Activated CD8-positive, alpha-beta memory T cell treated with anti-CD3 and anti-CD28 coated beads, Interleukin-2, amount 10 ng/mL, durations not matched to agents 7 days and 5 days (primary cell): ENCODE measurements at places on chromosomes 16 and 17. TPM values are rescaled to one million over a fixed set of nuclear protein-coding genes. Genes with fewer than 3 reads are reported as not detected.

CENPN gene
- total RNA-seq, result 66.1 TPM

PRR29 gene
- 1.5 TPM for total RNA-seq

SGCA gene
- total RNA-seq, result 0.23 TPM

DNA sequence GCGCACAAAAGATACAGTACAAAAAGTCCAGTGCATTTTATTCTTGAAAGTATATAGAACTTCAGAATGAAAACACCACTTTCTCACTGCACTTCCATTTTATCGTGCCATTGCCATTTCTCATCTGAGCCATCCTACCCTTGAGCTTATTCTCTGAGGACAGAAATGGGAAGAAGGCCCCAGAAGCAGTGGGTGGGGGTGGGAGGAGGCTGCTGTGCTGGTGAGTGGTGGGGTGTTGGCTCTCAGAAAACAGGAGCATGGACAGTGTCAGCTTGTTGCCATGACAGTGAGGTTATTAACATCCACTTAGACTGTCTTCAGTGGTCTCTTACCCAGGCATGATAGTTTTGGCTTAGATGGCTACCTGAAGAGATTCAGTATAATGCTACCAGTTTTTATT is 4.5 kb downstream of the ATMIN start:
- H3K36me3 ChIP-seq, result peaks cover 34% of the 10 kb centered on the region
- no peak overlapping the region for H3K4me3 ChIP-seq
- no peaks in the 10 kb centered on the region for H3K27me3 ChIP-seq

DNA sequence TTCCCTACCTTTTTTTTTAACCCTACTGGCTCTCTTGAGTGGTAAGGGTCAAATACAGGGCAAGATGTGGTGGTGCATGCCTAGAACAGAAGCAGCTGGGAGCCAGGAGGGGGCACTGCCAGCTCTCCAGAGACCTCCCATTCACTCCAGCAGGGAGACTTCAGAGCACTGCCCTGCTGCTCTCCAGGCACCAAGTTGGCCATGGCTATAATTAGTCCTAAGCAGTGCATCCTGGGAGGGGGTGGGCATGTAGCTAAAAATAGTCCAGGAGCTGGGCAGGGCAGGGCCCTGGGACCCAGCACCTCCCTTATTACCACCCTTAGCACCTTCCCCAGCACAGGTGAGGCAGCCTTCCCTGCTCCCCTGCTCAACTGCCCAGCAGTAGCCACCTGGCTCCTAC is 3.5 kb downstream of the CORO6 start:
- no peak overlapping the region for H3K27ac ChIP-seq
- H3K4me1 ChIP-seq, result peaks cover 58% of the 10 kb centered on the region
- H3K27me3 ChIP-seq, result peaks cover 18% of the 10 kb centered on the region
- H3K4me3 ChIP-seq, result no peak overlapping the region

GRCh38 chr17:42289611-42290181 is 1.4 kb downstream of the STAT5A start:
- H3K27me3 ChIP-seq, result no peaks in the 10 kb centered on the region
- peaks cover 57% of the 10 kb centered on the region for H3K4me1 ChIP-seq
- peak overlapping the region; percentile 84 for H3K27ac ChIP-seq
- peak overlapping the region; percentile 96 for H3K4me3 ChIP-seq

DNA sequence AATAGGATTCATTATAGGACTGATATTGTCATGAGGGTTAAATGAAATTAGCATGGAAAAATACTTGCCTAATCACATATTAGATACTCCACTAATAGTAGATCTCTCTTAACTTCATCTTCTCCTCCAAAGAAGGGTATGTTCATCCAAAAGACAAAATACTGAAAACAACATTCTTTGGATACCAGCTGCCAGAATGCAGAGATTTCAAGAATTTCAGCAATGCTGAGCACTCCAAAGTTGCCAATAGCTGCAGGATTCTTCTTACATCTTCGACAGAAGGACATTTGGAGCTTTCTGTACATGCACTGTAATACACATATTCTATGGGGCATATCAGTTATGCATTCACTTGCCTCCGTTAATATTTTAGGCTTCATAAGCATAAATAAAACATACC is 436.5 kb downstream of the HAPSTR1 start:
- no peaks in the 10 kb centered on the region for H3K36me3 ChIP-seq
- H3K4me3 ChIP-seq, result no peak overlapping the region
- DNase-seq, result no peak

- peaks cover 39% of the 10 kb centered on the region for H3K27me3 ChIP-seq
- DNase-seq, result no peak
- H3K4me3 ChIP-seq, result no peak overlapping the region
- H3K4me1 ChIP-seq, result peaks cover 7% of the 10 kb centered on the region
- H3K27ac ChIP-seq, result no peak overlapping the region
- H3K36me3 ChIP-seq, result no peaks in the 10 kb centered on the region
Observed at GRCh38 chr16:30024451-30024850, 1.5 kb downstream of the C16orf92 start.

DNA sequence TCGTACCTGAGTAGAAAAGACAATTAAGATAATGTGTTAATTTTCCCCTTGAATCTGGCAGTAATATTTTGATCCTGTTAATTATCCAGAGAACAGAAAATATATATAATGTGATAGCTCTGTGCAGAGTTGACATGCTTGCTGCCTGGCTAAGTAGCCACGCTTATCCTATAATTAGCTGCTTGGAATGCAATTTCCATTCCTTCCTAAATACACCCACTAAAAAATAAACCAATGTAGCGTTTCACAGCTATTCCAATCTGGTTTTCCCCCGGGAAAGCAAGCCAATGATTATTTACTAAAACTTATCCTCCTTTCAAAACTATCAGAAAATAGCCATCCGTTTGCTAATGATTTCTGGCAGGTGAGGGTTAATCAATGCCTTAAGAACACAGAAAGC is 134.5 kb upstream of the IRX5 start:
- no peak overlapping the region for H3K27ac ChIP-seq
- no peak overlapping the region for H3K4me3 ChIP-seq
- DNase-seq, result no peak
- H3K4me1 ChIP-seq, result no peaks in the 10 kb centered on the region
- H3K27me3 ChIP-seq, result no peaks in the 10 kb centered on the region

GRCh38 chr17:7081341-7082062 is 1.5 kb upstream of the CLEC10A start:
- peaks cover 28% of the 10 kb centered on the region for H3K4me1 ChIP-seq
- no peak overlapping the region for H3K27ac ChIP-seq
- H3K36me3 ChIP-seq, result no peaks in the 10 kb centered on the region
- H3K27me3 ChIP-seq, result peaks cover 42% of the 10 kb centered on the region
